GDM1 (cell line): ENCODE measurements at places on chromosomes 2 and 18.

DNA sequence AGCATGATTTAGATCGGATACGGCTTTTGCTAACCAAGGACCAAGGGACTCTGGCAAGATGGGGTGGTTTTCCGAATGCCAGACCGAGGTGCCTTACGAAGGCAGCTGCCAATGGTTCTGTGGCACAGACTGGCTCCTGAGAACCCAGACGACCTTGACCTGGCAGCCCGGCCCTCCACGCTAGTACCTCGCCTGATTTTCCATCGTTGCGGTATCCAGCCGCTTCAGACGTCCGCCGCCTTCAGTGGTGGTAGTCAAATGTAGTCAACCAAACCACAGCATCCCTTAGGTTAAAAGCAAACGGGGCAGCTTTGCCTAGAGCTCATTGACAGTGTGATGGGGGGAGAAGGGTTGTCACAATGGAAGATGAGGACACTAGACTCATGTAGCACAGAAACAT is 42.6 kb downstream of the GBX2 start:
- DNase-seq = no peak

- no peak for DNase-seq
Observed at GRCh38 chr2:23926290-23926749, 603 bp downstream of the ATAD2B start.

GRCh38 chr2:202771741-202772460 is 99.7 kb downstream of the ICA1L start:
- DNase-seq = no peak

GRCh38 chr2:9897331-9897737 is 54.1 kb downstream of the TAF1B start:
- DNase-seq = peak; percentile 3

- no peak for DNase-seq
Observed at GRCh38 chr2:167144179-167144898, 256.1 kb downstream of the XIRP2 start.

- DNase-seq = no peak
Observed at GRCh38 chr2:196479350-196479749, 160.2 kb upstream of the CCDC150 start.

DNA sequence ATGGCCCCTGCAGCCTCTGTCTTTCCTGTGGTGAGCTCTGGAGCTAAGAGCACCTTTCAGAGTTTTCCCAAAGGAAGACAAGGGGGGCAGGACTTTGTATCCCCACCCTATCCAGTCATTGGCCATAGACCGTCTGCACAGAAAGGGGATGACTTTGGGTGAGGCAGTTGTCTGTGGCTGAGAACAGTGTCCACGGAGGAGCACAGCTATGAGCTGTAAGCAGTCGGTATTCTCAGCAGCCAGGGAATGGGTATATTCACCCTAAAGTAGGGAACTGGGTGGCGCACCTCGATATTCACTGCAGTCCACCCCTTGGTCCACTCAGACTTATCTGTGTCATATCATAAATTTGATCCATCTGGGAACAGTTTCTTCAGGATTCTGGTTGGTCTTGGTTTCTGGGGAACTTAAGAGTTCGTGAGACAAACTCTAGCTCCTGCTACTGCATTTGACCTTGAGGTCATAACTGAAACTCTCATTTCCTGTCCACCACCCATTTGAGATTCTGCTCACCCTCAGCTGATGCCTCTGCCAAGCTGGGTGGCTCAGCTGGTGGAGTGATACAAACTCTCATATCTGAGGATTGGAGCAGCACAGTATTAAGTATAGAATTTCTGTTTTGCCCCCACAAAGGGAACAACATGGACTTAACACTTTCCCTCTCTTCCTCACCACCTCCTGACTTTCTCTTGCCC is 45.2 kb upstream of the SCG2 start:
- DNase-seq = no peak

DNA sequence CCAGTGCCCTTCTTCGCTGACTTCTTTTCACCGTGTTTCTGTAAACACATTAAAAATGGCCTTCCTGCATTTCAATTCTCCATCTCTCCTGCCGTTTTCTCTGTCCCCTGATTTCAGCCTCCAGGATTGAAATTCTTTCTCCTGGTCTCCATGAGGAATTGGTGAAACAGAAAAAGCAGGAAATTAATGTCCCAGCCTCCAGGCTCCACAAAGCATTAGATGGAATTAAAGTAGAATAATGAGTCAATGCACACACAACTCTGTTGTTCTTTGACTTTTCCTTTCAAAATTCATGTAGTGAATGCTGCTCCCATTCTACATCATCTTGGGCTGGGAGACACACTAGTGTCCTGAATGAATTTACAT is 209.5 kb downstream of the KLHL29 start:
- DNase-seq = no peak

DNA sequence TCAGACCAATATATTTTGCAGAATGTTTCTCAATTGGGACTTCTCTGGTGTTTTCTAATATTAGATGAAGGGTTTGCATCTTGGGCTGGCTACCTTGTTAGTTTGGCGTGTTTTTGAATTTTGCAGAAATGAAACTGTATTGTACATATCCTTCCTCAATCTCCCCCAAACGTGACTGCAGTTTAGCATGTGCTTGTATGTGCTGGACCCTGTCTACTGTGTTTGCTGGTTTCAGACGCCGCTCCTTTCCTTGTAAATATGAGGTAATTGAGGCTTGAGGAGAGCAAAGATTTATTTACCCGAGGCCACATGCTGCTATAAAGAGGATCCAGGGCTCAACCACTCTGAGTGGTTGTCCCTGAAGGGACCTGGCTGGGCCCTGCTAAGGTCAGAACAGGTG is 57.2 kb downstream of the NGEF start:
- DNase-seq = no peak

- no peak for DNase-seq
Observed at GRCh38 chr2:20478961-20479360, 32.1 kb downstream of the RHOB start.

GRCh38 chr18:79077181-79077580 is 8.0 kb downstream of the ATP9B start:
- no peak for DNase-seq

DNA sequence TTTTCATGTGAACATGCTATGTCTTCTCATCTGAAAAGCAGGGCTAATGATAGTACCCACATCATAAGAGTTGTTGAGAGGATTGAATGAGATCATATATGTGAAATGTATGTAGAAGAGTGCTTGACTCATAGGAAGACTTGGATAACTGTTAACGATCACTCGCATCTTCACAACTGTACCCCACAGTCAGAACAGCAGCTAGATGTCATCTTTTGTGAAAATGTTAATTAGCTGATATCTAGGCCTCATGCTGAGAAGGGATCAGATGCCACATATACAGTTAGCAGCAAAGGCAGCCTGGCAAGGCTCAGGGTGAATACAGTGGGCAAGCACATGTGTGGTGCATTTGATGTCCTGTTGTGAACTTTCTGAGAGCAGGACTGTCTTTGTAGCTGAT is 24.2 kb downstream of the MAP3K20 start:
- DNase-seq = no peak

- DNase-seq = no peak
Observed at GRCh38 chr2:96095116-96095636, 21.2 kb downstream of the ADRA2B start.

- DNase-seq = no peak
Observed at GRCh38 chr2:84065857-84066256, 393.2 kb downstream of the SUCLG1 start.
